Panc1 (cell line): ENCODE measurements at places on chromosomes 7 and 10.

- no peak for DNase-seq
Measured at GRCh38 chr10:128286762-128287500, 160.7 kb upstream of the MKI67 start.

DNA sequence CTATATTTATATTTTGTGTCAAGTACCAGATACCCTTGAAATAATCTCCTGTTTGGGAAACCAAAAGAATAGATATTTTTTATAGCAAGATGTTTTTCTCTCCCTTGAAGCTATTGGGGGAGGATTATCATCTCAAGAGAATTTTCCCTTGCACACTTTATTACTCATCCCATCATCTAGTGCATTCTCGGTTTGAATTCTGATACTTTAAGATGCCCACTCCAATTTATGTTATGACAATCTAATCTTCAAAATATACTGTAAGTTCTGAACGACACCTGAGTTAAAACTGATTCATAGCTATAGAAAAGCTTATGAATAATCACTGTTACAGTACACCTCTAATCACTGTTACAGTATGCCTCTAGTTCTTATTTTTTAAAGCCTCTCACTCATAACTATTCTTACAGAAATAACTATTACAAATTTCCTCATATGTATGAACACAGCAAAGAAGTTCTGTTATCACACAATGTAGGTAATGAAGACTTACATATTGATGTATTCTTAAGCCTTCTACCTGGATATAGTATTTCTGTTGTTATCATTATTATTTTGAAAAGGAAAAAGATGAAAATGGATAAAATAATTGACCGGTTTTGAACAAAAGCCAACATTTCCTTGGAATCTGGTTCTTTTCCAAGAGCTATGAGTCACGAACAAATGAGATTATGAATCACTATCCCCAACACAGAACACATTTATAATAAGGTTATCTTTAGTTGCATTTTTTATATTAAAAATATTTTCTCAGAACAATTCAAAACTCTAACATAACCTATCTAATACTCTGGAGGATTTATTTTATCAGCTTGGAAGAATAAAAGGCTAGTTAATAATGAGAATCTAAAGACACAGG is 72.3 kb upstream of the FAM13C start:
- no peak for DNase-seq

GRCh38 chr7:115145512-115145911 is 223.6 kb downstream of the MDFIC start:
- DNase-seq, result no peak

DNA sequence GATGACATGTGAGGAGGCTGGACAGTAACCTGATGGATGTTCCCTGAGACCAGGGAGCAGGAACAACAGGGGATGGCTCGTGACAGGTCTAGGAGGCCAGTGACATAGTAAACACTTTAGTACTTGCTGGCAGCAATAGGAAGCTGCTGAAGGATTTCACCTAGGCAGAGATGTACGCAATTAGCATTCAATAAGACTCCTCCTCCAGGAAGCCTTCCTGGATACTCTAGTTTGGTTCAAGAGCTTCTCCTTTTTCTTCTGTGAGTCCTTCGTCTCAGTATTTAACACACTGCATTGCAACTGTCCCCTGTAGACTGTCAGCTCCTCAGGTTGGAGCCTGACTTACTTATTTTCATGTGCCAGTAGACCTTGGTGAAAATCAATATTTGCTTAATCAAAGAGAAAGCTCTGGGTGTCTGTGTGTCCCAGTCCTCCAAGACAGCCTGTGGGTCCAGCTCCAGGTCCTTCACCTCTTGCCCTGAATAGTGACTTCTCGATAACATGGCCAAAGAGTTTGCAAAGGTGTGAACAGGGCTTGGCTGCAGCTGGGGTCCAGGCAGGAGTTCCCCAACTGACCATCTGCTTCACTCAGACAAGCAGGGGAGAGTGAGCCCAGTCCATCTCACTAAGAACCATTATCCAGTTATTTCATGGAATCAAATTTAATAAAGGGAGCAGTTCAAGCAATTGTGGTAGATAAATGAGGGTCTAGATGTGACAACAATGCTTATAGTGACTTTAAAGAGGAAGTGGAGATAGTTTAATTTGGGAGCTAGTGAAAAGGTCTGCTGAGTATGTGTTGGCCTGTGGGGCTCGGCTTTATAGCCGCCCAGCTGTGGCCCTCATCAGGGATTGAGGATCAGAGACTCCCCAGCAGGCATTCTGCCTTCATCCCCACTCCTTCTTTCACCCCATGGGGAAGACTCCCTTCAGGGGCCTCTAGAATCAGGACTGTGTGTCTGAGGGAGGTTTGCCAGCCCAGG is 9.4 kb downstream of the TMEM273 start:
- no peak for DNase-seq

- no peak for DNase-seq
Measured at GRCh38 chr10:49300140-49300974, 1.4 kb downstream of the C10orf71 start.

- DNase-seq, result no peak
Measured at GRCh38 chr7:157278791-157279724, 57.7 kb upstream of the DNAJB6 start.

- no peak for DNase-seq
Measured at GRCh38 chr7:24826662-24827020, 69.4 kb upstream of the GSDME start.

- no peak for DNase-seq
Measured at GRCh38 chr10:19946245-19946644, 130.0 kb downstream of the PLXDC2 start.

- DNase-seq, result peak; percentile 41
Measured at GRCh38 chr7:117012696-117013095, 59.4 kb downstream of the ST7 start.

DNA sequence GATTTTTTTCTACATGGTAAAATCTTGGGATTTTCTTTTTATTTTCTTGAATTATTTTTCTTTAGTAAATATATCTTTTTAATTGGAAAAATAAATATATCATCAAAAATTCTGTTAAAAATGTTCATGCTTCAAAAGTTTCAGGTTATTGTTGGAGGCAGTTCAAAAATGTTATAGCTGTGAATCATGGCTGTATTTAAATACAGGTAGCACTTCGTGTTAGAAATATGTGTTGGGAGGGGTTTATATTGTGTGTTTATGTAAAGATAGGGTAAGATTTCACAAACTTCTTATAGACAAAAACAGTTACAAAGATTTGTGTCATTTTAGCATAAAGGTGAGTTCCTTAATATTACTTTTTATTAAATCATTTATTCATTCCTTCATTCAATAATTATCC is 60.4 kb downstream of the HDAC9 start:
- DNase-seq, result no peak

- DNase-seq, result no peak
Measured at GRCh38 chr7:130393841-130394411, 13.6 kb downstream of the CPA1 start.

- no peak for DNase-seq
Measured at GRCh38 chr10:132837905-132838304, 52.0 kb upstream of the NKX6-2 start.

- DNase-seq, result no peak
Measured at GRCh38 chr7:20307901-20308300, 22.8 kb upstream of the ITGB8 start.

DNA sequence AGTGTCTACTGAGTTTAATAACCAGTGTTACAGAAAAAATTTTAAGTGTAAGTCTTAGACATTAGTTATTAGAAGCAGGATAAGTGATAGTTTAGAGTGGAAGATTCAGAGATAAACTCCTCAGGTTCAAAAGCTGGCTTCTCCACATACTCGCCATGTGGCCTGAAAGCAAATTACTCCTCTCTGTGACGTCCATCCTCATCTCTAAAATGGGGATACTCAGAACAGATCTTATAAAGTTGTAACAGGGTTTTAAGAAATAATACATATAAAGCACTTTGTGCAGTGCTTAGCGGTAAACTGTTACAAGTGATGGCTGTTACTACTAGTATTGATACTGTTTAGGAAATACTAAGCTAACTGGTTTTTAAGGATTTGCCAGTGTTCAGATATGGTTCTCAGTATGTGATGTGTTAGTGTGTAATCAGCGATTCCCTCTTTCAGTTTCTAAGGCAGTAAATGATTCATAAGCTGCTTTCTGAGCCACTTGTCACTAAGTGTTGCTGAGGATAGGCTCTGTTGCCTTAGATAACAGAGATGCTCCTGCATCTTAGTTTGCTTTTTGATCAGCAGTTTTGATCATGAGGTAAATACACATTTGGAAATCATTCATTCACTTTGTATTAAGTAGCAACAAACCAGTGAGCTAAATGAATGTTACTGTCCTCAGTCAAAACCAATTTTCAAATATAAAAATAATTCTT is 58.7 kb downstream of the CYP51A1 start:
- no peak for DNase-seq

- DNase-seq, result no peak
Measured at GRCh38 chr10:89879121-89879520, 177.7 kb downstream of the KIF20B start.

- DNase-seq, result no peak
Measured at GRCh38 chr10:47048526-47048905, 137.3 kb downstream of the PTPN20 start.

GRCh38 chr7:81339946-81340345 is 421.1 kb upstream of the SEMA3C start:
- DNase-seq, result no peak

DNA sequence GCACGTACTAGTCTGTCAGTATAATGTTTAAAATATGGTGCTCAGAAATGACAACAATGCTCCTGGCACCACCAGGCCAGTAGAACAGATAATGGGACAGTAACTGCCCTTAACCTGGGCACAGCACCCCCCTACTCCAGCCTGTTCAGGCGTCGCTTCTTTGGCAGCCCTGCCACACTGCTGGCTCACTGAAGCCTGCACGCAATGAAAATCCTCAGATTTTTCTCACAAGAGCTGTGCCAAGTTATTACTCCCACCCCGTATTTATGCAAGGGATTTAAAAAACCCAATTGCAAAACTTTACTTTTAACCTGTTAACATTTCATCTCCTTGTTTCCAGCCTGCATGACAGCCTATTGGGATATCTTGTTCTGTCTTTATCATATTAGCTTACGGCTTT is 56.6 kb upstream of the LAMB1 start:
- DNase-seq, result no peak

DNA sequence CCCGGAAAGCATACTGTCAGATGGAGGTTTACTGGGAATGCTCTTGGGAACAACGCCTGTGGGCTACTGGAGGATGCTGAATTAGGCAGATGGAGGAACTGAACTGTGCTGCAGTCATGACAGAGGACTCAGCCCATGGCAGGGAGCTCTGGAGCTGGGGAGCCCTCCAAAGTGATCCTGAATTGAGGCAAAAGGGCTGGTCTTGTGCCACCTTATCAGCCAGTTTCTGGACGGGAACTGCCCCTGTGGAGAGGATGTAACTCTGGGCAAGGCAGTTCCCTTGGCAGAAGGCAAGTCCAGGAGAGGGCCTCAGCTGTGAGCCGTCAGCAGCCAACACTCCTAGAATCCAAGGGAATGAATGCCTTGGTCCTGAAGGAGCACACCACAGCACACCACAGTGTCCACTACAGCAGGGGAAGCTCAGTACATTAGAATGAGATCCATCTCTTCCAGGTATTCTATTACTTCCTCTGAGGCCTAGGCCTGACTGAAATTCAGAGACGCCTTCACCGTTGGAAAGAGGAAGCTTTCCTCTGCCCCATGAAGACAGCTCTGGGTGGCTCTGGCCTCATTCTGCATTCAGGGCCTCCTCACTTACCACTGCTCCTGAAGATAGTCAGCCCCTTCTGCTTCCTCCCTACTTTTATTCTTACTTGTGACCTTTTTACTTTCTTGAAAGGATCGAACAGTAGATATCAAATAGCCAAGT is 139.6 kb upstream of the GPR26 start:
- DNase-seq, result no peak

- no peak for DNase-seq
Measured at GRCh38 chr7:42283553-42283952, 46.5 kb upstream of the GLI3 start.

DNA sequence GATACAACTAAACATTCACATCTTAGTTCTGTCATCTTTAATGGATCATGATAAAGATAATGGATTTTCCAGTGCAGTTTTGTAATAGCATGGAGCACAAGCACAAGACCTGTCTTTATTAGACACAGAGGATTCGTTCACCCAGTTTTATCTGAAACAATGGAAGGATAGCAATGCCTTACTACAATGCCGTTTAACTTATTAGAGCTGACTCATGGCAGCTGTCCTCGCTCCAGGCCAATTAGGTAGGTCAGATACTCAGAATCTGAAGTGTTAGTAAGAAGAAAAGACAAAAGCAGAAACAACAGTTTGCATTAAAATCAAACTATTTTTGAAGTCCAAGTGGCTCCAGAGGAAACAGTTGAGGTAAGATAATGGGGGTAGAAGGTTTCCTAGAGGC is 12.8 kb downstream of the OR13A1 start:
- no peak for DNase-seq

DNA sequence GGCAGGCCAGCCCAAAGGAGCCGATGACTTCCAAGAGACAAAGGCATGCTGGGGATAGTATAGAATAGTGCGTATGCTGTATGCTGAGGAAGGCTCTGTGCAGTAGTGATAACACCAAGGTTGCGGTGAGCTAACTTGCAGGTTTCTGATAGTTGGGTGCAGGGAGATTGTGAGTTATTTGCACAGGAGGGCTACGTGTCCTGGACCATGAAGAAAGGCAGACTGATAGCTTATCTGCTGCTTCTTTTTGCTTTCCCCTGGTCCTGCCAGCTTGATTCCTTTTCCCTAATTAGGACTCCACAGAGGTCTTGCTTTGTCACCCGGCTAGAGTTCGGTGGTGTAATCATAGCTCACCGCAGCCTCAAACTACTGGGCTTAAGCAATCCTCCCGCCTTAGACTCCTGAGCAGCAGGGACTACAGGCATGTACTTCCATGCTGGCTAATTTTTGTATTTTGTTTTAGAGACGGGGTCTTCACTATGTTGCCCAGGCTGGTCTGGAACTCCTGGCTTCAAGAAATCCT is 43.9 kb upstream of the ARHGAP12 start:
- no peak for DNase-seq

DNA sequence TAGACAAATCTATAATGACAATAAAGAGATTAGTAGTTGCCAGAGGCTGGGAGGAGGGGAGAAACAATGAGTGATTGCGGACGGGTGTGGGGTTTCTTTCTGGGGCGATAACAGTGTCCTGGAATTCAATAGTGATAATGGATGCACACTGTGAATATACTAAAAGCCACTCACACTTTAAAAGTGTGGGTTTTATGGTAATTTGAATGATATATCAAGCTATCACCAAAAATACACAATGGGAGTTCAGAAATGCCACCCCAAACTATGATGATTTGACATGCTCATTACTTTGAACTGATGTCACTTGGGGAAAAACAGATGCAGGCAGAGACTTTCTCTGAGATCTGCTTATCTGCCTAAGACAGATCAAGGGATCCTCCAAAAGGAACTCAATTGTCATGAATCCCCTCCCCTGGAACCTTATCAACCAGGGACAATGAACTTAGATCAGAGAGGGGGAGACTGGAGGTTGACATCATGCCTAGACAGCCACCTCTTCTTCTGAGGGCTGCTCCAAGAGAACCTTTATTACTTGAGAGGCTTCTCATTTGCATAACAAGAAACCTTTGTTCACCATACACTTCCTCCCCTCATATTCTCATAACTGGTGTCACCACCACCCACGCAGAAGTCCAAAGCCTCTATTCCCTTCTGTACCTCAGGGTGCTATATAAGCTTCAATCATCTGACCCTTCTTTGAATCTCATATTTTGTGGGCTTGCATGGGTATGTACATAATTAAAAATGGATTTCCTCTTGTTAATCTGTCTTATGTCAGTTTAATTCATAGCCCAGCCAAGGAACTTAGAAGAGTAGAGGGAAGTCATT is 14.8 kb upstream of the ZC3HAV1 start:
- no peak for DNase-seq
